IgD-negative memory B cell (primary cell): ENCODE measurements at places on chromosomes 12 and 14. TPM values are rescaled to one million over a fixed set of nuclear protein-coding genes. Genes with fewer than 3 reads are reported as not detected.

Gene PDZRN4
- not detected for polyA plus RNA-seq

Gene LBHD2
- not detected for polyA plus RNA-seq

Gene ASB2
- 3.8 TPM for polyA plus RNA-seq

Gene CLEC4D
- polyA plus RNA-seq = not detected

Gene XPOT
- polyA plus RNA-seq = 21.3 TPM

Gene POTEG
- not detected for polyA plus RNA-seq

Gene PTPRB
- polyA plus RNA-seq = 0.30 TPM

Gene TMED10
- polyA plus RNA-seq = 184 TPM

Gene TAS2R8
- not detected for polyA plus RNA-seq

Gene DPPA3
- polyA plus RNA-seq = not detected

Gene GPR135
- 0.36 TPM for polyA plus RNA-seq

Gene SLC35F4
- polyA plus RNA-seq = not detected

Gene PDE3A
- polyA plus RNA-seq = not detected

Gene OVCH1
- not detected for polyA plus RNA-seq

Gene SYT1
- 1.6 TPM for polyA plus RNA-seq

Gene CCDC38
- not detected for polyA plus RNA-seq

Gene KRT71
- not detected for polyA plus RNA-seq
